ENCODE measurements at places on chromosomes 12 and 14. TPM values are rescaled to one million over a fixed set of nuclear protein-coding genes. Genes with fewer than 3 reads are reported as not detected.
A peak's percentile ranks its signal among the peaks of the same experiment; 100 is the strongest.

Gene RFLNA
- total RNA-seq: not detected

Gene TAMALIN
- 1.1 TPM for total RNA-seq

Gene AKAP3
- 4.3 TPM for total RNA-seq

GRCh38 chr12:132355742-132356681, 26.6 kb upstream of the GALNT9 start:
- DNase-seq: no peak

- no peak for DNase-seq
Observed at GRCh38 chr14:28765831-28766468, 637 bp upstream of the FOXG1 start.

DNA sequence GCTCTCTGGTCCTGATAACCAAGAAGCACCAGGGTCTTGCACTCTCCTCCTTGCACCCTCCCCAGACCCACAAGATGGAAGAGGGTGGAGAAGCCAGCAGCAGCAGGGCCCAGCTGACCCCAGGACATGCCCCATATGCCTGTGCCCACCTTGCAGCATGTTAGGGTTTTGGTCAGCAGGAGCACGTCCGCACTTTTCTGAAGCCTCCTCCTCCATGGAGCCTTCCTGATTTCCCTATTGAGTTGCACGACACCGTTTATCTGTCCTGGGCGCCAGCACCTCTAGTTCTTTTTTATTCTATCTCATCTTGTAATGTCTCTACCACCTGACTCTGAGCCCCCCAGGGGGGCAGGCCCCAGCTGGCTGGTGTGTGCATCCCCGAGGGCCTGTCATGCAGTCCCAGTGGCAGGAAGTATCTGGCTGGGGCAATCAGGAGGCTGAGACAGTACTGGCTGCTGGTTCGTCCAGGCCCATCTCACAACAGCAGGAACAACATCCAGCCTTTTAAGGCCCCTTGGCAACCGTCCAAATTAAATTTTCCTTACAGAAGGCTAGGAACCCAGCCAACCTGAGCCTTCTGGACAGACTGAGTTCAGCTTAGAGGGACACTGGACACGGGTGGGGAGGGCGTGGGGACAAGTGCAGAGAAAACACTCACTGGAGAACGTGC, 39.6 kb downstream of the CCDC85C start:
- no peak for DNase-seq

GRCh38 chr14:95389471-95390011, 69.8 kb upstream of the CLMN start:
- no peak for DNase-seq

DNA sequence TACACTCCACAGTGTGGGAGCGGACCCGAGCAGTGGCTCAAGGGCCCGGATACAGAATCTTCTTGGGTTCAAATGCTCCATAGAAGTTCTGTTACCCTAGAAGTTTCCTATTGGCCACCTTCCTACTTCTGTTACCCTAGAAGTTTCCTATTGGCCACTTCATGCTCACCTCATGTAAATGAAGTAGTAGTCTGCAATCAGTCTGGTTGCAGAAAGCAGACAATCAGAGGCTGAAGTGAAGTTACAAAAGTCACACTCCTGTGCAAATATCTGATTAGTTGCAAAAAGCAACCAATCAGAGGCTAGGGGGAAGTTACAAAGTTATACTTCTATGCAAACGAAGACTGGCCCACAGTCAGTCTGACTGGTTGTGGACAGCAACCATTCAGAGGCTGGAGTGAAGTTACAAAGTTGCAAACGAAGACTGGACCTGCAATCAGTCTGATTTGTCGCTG, 77.8 kb upstream of the CPNE8 start:
- no peak for DNase-seq

GRCh38 chr12:63064080-63064479, 86.9 kb downstream of the AVPR1A start:
- no peak for DNase-seq

- no peak for DNase-seq
Observed at GRCh38 chr12:98456576-98457573, 58.5 kb upstream of the TMPO start.

DNA sequence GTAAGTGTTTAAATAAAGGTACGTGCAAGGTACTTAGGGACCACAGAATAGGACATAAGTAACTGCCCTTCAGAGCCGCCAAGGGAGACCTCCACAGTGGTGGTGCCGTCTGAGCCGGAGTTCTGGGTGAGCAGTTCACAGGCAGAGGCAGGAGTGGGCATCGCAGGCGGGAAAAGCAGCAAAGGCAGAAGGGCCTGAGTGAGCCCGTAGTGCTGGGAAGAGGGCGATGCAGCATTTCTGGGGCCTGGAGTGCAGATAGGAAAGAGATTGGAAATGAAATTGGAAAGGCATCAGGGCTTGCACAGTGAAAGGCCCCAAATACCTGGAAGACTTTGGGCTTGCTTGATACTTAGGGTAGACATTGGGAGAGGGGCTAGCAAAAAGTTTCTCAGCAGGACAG, 32.9 kb downstream of the EVL start:
- no peak for DNase-seq

GRCh38 chr12:111393700-111394300, 11.9 kb upstream of the SH2B3 start:
- DNase-seq: no peak

- peak; percentile 23 for DNase-seq
Observed at GRCh38 chr12:48542300-48542928, 17.0 kb downstream of the OR8S1 start.

DNA sequence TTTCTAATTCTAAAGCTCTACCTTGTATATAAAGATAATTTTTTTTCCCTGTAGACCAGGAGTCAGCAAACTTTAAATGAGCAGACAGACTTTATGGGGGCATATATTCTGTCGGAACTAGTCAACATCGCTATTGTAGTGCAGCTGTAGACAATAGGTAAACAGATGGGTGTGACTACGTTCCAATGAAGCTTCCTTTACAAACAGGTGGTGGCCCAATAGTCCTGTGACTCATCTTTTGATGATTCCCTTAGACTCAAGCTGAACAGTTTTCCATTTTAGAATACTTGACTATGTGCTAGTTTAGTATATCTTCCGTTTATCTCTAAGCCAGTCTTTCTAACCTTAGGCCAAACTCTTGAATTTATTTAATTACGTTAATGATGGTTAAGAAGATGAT, 16.3 kb downstream of the MUCL1 start:
- DNase-seq: no peak

GRCh38 chr14:57501039-57501557, 7.4 kb upstream of the CCDC198 start:
- DNase-seq: no peak

- DNase-seq: peak; percentile 24
Observed at GRCh38 chr12:7645395-7646177, 20.1 kb downstream of the APOBEC1 start.

- no peak for DNase-seq
Observed at GRCh38 chr12:111653596-111653995, 32.2 kb downstream of the BRAP start.

- no peak for DNase-seq
Observed at GRCh38 chr12:19209661-19210060, 80.1 kb downstream of the PLEKHA5 start.

DNA sequence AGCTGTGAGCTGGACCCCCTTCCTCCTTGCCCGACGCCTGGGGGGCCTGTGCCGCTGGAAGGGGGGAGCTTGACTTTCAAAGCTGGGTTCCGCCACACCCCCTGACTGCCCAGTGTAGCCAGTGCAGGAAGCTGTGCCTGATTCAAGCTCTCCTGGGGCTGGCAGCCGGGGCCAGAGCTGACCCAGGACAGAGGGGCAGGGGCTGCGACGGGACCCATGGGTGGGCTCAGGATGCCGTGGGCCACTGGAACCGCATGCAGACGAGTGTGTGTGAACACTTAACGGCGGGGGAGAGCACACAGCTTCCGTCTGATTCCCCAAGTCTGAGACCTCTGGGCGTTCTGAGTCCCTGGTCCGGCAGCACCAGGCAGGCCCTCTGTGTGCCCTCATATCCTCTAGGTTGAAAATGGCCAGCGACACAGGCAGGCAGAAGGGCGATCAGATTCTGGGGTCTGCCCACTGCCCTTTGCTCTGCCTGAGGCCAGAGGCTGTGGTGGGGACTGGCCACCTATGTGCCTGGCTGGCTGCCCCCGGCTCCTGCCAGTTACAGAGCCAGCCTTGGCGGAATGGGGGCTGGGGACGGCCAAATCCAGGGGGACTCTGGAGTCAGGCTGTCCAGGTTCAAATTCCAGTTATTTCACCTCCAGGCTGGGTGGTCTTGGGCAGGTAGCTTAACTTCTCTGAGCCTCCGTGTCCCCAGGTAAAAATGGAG, 54.0 kb downstream of the CYP46A1 start:
- DNase-seq: no peak

GRCh38 chr12:52126050-52126604, 46.6 kb downstream of the SMIM41 start:
- no peak for DNase-seq

DNA sequence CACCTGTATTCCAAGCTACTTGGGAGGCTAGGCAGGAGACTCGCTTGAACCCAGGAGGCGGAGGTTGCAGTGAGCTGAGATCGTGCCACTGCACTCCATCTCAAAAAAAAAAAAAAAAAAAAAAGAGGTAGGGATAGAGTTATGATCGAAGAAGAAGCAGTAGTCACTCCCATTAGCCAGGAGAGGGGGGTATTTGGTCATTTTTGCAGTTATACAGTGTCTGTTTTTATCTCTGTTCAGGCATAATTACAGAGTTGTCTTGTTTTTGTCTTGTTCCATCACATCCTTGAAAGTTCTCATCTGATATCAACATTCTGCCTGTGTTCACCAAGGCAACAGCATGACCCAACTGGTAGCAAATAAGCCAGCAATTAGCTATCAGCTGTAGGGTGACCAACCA, 98.5 kb upstream of the TMPO start:
- no peak for DNase-seq

- no peak for DNase-seq
Observed at GRCh38 chr14:96756745-96757144, 40.4 kb upstream of the VRK1 start.

DNA sequence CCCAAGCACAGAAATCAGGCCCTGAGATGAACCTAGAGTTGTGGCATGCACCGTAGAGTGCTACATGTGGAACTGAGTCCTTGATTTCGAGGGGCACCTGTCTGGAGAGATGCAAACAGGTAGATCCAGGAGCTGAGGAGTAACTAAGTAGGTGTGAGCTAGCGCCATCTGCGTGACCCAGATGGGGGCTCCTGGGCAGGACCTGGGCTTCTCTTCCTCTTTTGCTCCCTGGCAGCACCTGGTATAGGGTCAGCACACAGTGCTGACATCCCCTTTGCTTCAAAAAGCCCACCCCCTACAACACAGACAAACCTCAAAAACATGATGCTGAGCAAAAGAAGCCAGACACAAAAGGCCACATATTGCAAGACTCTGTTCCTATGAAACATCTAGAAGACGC, 65.8 kb downstream of the PITPNM2 start:
- DNase-seq: no peak
